ENCODE measurements at places on chromosomes 12 and 14. TPM values are rescaled to one million over a fixed set of nuclear protein-coding genes. Genes with fewer than 3 reads are reported as not detected.

The RHEBL1 gene
- total RNA-seq = 1.0 TPM

The ERP27 gene
- 3.6 TPM for total RNA-seq

The LBHD2 gene
- total RNA-seq = not detected

The PLCZ1 gene
- not detected for total RNA-seq

The C12orf56 gene
- total RNA-seq = 1.7 TPM

The SLCO1B1 gene
- total RNA-seq = not detected

The DPPA3 gene
- not detected for total RNA-seq

The POTEM gene
- not detected for total RNA-seq

The WBP11 gene
- total RNA-seq = 9.6 TPM

The A2ML1 gene
- 135 TPM for total RNA-seq

The PXMP2 gene
- total RNA-seq = 5.4 TPM

The BEGAIN gene
- total RNA-seq = 0.21 TPM

The E2F7 gene
- total RNA-seq = 12.3 TPM

The ACSS3 gene
- under 0.01 TPM for total RNA-seq

The KRT8 gene
- 172 TPM for total RNA-seq

The RAD9B gene
- 0.57 TPM for total RNA-seq

The PLD4 gene
- total RNA-seq = not detected

The OVCH1 gene
- total RNA-seq = 0.28 TPM

The ATF7IP gene
- 51.6 TPM for total RNA-seq

The TAS2R9 gene
- 0.14 TPM for total RNA-seq

The PLA2G1B gene
- total RNA-seq = not detected

The MVK gene
- 9.6 TPM for total RNA-seq

The TAS2R43 gene
- not detected for total RNA-seq

The TPH2 gene
- not detected for total RNA-seq

The TMEM229B gene
- total RNA-seq = 4.8 TPM

The ENDOU gene
- total RNA-seq = not detected

The RNASE1 gene
- not detected for total RNA-seq

The SRP54 gene
- 108 TPM for total RNA-seq

The KERA gene
- total RNA-seq = not detected

The CDCA4 gene
- total RNA-seq = 44.4 TPM

The LRFN5 gene
- not detected for total RNA-seq

The COX14 gene
- 21.2 TPM for total RNA-seq

The MYF6 gene
- total RNA-seq = not detected

The SYNDIG1L gene
- 0.14 TPM for total RNA-seq
